ENCODE measurements at places on chromosomes 2 and 18.
A peak's percentile ranks its signal among the peaks of the same experiment; 100 is the strongest.

- DNase-seq = no peak
Measured at GRCh38 chr2:72678024-72678423, 147.8 kb downstream of the EXOC6B start.

GRCh38 chr2:169038338-169038757 is 7.2 kb upstream of the ABCB11 start:
- DNase-seq = peak; percentile 45

GRCh38 chr2:200507179-200507578 is 2.7 kb downstream of the KCTD18 start:
- DNase-seq = no peak

GRCh38 chr2:49335546-49335945 is 181.2 kb upstream of the FSHR start:
- DNase-seq = no peak

GRCh38 chr18:51066273-51066672 is 36.3 kb downstream of the SMAD4 start:
- DNase-seq = no peak

GRCh38 chr2:189408294-189408693 is 33.0 kb upstream of the WDR75 start:
- no peak for DNase-seq

DNA sequence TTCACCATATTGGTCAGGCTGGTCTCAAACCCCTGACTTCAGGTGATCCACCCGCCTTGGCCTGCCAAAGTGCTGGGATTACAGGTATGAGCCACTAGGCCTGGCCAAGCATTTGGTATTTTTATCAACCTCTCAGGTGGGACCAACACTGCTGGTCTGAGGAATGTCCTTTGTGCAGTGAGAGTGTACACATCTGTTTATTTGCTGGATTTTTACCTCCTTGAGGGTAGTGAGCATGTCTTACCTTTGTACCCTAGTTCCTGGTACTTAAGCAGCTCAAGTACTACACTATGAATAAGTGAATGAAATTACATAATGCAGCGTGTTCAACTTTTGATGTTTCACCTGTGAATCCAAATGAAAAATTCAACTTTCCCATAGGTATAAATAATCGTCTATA is 29.8 kb downstream of the SOS1 start:
- DNase-seq = no peak

DNA sequence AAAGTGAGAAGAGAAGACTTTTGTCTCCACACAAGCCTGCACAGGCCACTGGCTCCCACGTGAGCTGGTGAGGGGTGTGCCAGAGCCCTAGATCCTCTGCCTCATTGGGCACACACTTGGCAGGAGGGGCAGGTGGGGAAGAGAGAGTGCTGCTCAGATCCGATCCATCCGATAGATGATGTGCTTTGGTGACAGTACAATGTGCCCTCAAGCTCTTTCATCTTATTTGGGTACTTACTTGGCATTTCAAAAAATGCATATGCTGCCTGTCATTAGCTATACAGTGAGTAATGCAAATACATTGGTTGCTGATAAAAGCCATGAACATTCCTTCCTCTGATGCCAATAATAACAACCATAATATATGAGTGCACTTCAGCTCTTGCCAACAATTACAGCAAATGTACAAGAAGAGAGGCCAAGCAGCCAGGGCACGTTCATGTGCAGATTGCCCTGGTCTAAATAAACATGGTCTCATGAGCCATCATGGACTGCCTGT is 255.3 kb downstream of the VAPA start:
- DNase-seq = no peak

- no peak for DNase-seq
Measured at GRCh38 chr2:79294994-79295393, 135.4 kb upstream of the REG3A start.

DNA sequence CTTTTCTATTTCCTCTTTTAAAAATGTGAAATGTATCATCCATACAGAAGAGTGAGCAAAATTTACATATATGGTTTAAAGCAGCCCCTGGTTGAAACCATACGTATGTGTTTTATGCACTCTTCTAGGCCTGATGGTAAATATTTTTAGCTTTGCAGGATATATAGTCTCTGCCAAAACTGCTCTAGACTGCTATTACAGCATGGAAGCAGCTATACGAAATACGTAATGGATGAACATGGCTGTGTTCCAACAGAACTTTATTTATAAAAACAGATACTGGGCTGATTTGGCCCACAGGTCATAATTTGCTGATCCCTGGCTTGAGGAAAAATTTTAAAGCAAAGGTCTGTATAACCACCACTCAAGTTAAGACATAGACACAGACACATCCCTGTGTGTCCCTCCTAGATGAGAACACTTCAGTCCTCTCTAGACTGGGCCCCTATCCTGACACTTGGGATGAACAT is 42.5 kb upstream of the ATP8B1 start:
- no peak for DNase-seq

GRCh38 chr2:60337142-60337497 is 216.3 kb downstream of the BCL11A start:
- no peak for DNase-seq

- DNase-seq = no peak
Measured at GRCh38 chr2:170481201-170481600, 233.9 kb upstream of the SP5 start.

GRCh38 chr2:105977212-105977611 is 216.9 kb downstream of the UXS1 start:
- DNase-seq = peak; percentile 73

DNA sequence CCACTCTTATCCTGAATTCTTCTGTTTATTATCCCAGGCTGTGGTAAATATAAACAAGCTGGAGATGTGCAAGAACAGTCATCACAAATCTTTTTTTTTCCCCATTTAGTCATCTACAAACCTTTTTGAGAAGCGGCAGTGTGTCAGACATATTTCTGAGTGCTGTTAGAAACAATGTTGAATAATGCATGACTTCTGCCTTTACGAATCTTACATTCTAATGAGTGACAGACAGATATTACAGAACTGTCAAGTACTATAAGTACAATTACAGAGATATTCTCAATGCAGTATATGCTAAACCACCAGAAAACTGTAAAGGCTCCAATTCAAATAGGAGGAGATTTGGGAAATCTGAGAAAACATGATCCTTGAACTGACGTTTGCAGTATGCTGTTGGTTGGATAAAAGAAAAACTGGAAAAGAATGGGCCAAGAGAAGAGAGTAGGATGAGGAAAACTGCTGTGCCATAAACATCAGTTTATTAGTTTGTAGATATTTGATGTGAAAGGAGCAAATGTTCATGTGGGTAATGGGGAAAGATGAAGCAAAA is 379.5 kb upstream of the SLC8A1 start:
- no peak for DNase-seq

- DNase-seq = no peak
Measured at GRCh38 chr2:150232871-150233270, 254.6 kb downstream of the RND3 start.
